ENCODE measurements at places on chromosomes 6 and 20.

- DNase-seq: no peak
Measured at GRCh38 chr6:3230900-3231246, 3.4 kb upstream of the TUBB2B start.

DNA sequence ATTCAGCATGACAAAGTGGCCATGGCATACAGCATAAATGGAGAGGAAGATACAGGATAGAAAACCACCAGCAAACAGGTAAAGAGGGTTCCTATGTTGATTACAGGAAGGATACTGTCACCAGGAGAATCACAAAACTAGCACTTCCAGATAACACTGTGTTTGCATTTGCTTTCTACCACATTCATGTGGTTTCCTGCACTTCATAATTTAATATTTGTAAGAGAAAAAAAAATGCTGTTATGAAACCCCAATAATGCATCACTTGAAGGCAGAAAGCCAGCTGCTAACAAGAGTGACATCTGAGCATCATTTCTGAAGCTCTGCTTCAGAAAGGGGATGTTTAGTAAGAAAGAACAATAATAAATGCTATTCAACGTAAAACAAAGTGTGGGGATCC lies 106.6 kb downstream of the ATXN1 start:
- peak; percentile 34 for DNase-seq

DNA sequence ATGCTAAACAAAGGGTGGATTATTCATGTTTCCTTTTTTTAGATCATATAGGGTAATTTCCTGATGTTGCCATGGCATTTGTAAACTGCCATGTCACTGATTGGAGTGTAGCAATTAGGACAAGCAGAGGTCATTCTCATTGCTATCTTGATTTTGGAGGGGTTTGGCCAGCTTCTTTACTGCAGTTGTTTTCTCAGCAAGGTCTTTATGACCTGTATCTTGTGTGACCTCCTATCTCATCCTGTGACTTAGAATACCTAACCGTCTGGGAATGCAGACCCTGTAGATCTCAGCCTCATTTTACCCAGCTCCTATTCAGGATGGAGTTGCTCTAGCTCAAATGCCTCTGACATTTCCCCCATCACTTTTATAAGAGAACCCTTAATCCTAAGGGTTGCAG lies 53.6 kb downstream of the CDS2 start:
- DNase-seq: no peak

GRCh38 chr6:57190140-57190539 lies 18.0 kb downstream of the BAG2 start:
- no peak for DNase-seq

DNA sequence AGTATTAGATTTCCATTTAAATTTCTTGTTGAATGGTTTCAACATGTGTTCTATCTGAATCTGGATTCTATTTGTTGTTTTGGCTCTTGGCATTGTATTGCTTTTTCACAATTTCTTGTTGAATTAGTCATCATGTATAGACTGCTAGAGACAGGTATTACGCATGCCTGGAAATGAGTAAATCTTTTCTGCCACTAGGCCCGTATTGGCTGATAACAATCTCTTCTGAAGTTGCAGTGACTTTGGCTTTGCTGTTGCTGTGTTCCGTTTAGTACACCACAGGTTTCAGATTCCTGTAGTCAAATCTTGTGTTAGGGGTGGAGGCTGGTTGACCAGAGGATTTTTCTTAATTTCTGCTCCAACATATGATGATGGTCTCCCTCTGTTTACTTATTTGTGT lies 1339.4 kb downstream of the GRIK2 start:
- DNase-seq: no peak

DNA sequence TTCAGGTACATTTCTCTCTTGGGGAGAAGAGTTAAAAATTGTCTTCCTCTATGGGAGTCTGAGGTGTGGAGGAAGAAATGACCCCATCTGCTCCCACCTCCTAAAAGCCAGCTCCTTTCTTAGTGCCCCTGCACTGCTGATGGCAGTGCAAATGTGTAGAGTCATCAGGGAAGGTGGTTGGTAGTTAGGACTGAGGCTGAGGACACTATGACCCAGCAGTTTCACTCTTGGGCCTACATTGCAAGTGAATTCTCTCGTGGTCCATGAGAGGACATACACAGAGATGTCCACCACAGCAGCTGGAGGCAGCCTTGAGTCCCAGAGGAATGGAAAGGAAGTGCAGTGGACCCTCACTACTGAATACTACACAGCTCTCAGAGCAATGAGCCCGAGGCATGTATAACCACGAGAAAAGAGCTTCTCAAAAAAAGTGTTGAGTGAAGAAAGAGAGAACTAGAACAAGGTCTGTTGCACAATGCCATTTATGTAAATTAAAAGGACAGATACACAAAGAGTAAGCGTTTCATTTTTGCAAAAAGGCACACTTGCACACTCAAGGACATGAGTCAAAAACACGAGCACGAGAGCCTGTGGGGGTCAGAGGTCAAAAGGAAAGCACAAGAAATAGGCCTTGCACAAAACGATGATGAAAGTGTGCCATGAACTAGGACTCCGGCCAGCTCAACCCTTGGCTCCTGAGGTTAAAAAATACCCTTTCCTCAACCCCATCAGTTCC lies 308.2 kb upstream of the PRND start:
- no peak for DNase-seq

DNA sequence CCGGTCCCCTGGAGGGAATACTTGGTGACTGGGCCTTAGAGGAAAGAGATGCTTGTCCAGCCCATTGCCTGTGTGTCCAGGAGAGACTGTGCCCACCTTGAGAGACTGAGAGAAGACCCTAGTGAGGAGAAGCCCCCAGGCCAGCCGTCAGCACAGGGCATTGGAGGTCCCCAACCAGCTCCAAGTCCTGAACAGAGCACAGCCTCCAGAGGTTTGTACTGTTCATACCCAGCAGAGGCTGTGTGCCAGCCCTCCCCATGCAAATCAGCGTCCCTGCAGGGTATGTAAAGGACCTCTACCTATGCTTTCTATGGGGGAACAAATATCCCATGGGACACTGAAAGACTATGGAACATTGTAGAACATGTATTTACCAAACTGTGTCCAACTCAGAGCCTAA lies 8.4 kb downstream of the HLA-E start:
- no peak for DNase-seq

DNA sequence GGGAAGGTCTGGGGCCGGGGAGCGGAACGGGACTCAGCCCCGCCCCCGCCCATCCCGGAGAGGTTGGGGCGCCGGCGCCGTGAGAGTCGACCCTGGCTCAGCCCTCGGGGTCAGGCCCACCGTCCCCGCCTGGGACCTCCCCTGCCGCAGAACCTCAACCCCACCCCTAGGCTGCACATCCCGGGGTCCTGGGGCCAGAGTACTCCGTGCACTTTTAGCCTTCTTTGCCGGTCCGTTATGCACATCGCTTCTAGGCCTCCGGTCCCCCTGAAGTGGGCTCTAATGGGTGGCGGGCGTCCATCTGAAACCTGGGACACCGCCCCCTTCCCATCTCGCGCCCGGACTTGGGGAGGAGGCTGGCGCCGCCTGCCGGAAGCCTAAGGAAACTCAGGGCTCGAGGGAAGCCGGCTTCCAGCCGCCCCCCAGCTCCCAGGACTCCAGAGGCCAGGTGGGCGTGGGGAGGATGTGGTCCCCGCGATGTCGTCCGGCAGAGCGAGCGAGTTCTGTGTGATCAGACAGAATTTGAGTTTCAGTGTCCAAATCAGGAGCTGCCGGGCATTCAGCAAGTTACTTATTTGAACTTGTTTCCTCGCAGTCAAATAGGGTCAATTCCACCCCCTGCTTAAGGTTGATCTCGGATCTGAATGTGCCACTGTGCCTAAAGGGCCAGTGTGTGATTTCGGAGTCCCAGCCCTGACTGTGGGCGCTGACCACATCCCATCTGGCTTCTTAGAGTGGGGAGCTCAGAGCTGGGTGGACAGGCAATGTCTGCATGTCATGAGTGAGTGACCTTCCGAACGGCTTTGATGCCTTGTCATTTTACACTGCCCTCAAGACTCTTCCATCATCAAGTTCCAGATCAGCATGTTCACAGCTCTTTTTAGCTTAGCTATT lies 47.6 kb downstream of the CPXM1 start:
- peak; percentile 42 for DNase-seq

Measured in CD4-positive, alpha-beta T cell treated with Interleukin-6 at 100 ng/mL for 8 hours (primary cell).